MV-4-11 (cell line): ENCODE measurements at places on chromosomes 7 and 10.
A peak's percentile ranks its signal among the peaks of the same experiment; 100 is the strongest.

- no peak for DNase-seq
Observed at GRCh38 chr10:49713266-49713665, 33.8 kb downstream of the C10orf53 start.

DNA sequence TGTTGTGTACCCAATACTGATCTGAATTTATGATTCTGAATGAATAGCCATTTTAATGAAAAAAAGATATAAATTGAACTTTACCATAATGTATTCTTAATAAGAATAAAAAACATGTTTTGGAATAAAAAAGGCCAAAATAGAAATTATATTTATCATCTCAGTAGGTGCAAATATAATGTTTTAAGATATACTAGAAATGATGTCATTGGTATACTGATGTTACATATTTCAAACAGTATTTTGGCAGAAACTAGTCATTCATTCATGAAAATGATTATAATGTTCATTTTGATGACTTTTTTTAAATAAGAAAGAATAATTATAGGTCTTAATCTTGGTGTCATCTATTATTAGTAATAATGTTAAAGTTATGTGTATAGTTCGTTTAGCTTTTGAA is 9.2 kb downstream of the PCGF5 start:
- no peak for DNase-seq

DNA sequence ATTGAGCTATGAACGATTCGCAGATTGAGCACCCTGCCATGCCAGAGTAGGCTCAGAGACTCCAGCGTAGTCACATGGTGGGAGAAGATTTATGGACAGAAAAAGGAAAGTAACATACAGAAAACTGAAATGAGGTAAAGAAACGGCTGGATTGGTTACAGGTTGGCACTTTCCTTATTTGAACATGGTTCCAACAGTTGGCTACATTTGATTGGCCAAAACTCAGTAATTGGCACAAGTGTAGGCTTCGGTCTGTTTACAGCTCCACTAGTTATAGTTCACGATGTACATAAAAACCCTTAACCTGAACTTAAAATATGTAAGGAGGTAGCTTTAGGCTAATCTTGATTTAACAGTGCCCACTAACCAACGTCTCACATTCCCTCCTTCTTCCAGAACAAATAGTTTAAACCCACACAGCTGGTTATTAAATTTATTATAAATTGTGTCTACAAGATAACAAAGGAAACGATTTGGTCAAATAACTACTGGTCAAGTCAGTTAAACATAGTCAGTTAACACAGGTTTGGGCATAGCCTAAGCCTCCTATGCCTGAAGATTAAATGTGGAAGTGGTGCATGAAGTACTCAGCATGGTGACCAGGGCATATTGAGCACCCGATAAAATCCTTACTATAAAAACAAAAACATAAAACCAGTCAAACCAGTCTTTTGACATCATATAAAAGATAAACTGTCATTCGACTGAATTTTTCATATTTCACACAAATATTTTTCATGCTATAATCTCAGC is 17.9 kb upstream of the MTERF1 start:
- DNase-seq: no peak

GRCh38 chr7:44434201-44434600 is 56.3 kb downstream of the NUDCD3 start:
- no peak for DNase-seq

GRCh38 chr10:58320351-58321049 is 14.3 kb upstream of the UBE2D1 start:
- DNase-seq: no peak

DNA sequence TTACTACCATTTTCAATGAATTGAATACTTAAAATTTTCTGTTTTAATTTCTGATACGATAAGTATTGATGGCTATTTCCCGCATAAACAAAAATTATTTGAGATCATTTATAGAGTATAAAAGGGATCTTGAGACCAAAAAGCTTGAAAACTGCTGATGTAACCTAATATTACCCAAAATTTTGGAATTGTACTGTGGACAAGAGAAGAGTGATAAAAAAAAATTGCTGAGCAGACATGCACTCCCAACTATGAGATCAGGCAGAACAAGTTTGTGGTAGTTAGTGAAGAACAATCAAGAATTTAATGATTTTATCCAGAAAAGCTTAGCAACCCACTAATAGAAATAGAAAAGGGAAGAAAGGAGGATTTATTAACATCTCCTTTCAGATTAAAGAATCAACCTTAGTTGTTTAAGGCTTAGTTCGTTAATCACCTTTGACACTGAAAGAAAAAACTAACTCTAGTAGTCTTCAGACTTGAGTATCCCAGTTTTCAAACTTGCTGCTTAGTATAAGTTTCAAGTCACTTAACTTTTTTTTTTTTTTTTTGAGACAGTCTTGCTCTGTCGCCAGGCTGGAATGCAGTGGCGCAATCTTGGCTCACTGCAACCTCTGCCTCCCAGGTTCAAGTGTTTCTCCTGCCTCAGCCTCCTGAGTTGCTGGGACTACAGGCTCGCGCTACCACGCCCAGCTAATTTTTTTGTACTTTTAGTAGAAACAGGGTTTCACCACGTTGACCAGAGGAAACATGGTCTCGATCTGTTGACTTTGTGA is 50.6 kb upstream of the ZC3HAV1 start:
- DNase-seq: no peak

DNA sequence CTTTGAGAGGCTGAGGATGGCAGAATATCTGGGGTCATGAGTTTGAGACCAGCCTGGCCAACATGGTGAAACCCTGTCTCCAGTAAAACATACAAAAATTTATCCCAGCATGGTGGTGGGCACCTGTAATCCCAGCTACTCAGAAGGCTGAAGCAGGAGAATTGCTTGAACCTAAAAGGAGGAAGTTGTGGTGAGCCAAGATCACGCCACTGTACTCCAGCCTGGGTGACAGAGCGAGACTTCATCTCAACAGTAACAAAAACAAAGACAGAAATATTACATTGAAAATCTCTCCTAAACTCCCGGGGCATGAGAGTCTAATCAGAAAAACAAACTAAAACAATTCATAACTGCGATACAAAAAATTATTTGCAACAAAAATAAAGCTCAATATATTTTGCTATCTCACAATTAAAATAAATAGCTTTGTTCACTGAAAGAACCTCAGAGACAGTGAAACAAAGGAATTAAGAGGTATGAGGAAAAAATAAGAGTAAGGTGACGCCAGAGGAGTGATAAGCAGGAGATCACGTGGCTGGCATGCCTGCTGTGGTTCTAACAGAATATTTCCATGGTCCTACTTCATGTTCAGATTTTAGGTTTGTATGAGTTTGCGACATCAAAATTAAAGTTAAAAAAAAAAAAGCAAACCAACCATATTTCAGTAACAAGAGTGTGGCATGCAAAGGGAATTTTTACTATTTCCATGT is 527.7 kb upstream of the POM121L12 start:
- DNase-seq: peak; percentile 68

- DNase-seq: no peak
Observed at GRCh38 chr7:5296611-5297226, 14.0 kb downstream of the SLC29A4 start.

GRCh38 chr7:25600262-25600920 is 372.1 kb upstream of the NPVF start:
- DNase-seq: no peak

DNA sequence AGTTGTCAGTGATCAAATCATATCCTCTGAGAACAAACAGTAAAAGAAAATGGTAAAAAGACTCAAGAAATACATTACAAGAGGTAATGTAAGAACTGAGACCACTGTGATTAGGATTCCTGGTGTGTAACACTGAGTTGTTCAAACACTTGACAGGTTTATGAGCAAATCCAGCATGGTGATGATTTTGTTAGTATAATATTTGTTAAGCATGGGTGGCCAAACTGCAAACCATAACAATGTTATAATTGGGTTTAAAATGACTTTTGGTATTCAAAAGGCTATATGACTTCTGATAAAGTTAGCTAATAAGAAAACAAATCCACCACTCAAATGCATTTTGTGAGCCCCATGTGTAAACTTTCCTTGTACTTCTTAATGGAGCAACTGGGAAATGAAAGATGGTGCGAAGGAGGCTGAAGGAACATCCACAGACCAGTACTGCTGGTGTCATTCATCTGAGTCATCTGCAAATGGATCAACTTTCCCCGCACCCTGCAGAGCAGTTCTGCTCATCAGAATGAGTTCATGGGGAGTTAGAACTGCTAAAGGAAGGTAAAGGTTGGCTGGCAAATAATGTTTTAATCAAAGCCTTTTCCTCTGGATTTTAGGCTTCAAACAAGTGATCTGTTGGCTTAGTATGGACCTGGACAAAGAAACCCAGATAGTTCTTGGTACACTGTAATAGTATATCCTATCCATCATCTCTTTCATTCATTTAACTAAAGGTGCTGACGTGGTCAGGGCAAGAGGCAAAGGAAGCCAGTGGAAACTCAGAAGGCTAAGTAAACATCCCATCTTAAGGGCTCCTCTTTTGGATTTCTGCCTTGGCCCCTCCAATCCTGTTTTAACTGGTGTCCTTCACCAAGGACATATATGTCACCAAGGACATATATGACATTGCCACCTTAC is 45.0 kb downstream of the AFAP1L2 start:
- DNase-seq: no peak

DNA sequence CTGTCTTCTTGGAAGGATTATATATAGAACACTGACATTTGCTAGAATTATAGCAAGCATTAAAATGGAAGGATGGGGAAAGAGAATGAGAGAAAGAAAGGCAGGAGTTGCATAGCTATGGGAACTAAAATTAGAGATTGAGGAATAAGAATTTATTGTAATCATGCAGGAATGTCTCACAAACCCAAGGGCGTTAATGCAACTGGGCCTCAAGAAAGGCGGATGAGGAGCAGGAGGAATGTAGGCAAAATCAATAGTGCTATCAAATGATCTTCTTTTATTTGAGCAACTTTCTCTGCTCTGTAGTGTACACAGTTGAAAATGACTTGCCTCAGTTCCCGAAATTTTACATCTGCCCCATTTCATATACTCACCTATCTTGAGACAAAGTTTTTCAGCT is 1131.8 kb upstream of the GHITM start:
- DNase-seq: no peak

DNA sequence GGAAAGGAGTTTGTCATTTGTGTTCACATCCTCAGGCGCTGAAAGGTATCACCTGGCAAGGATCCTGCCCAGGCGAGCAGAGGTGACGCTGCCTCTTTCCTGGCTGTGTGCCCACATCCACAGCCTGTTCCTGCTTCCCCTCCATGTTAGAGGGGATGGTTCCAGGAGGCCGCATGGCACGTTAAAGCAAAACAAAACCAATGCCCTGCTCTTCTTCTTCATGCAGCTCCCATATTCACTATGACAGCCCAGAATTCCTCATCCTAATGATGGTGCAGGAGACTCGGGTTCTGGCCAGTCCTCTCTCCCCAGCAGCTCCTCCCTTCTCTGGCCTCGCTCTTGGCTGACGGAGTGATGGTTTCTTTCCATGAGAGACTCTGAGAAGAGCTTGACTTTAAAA is 678.5 kb upstream of the ANKRD30A start:
- no peak for DNase-seq

GRCh38 chr10:5547681-5547930 is 22.8 kb downstream of the CALML3 start:
- no peak for DNase-seq

GRCh38 chr7:50793947-50794570 is 11.4 kb upstream of the GRB10 start:
- DNase-seq: no peak
